ENCODE measurements at places on chromosomes 4 and X.

DNA sequence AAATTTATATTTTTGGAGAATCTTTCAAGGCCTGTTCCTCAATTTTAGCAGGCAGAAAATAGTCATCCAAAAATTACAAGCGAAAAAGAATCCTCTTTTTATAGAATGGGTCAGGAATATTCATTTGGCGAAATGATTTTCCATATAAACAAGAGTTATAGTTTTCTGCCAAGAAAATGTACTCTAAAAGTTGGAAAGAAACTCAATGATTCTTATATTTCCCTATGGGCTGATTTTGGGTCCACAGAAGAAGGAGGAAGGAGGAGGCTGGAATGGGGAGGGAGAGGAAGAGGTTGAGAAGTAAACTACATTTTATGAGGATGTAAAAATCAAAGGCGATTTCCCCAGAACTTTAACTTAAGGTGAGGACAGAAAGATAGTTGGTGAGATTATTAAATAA is 159.3 kb downstream of the DCAF12L1 start:
- no peak for DNase-seq

- no peak for DNase-seq
Measured at GRCh38 chr4:75654905-75655304, 18.3 kb downstream of the G3BP2 start.

DNA sequence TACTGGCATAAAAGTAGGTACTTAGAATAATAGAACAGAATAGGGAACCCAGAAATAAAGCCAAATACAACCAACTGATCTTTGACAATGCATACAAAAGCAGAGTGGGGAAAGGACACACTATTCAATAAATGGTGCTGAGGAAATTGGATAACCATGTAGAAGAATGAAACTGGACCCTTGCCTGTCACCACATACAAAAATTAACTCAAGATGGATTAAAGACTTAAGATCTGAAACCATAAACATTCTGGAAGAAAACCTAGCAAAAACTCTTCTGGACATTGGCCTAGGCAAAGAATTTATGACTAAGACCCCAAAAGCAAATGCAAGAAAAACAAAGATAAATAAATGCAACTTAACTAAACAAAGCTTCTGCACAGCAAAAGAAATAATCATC is 45.6 kb downstream of the ARFIP1 start:
- DNase-seq = no peak

- no peak for DNase-seq
Measured at GRCh38 chrX:69097451-69098236, 67.6 kb downstream of the PJA1 start.

- DNase-seq = no peak
Measured at GRCh38 chrX:78029663-78030062, 60.2 kb upstream of the PGAM4 start.

GRCh38 chrX:154534526-154535322 is 11.9 kb downstream of the G6PD start:
- no peak for DNase-seq

- DNase-seq = peak; percentile 84
Measured at GRCh38 chr4:158461336-158461735, 60.3 kb upstream of the RXFP1 start.

DNA sequence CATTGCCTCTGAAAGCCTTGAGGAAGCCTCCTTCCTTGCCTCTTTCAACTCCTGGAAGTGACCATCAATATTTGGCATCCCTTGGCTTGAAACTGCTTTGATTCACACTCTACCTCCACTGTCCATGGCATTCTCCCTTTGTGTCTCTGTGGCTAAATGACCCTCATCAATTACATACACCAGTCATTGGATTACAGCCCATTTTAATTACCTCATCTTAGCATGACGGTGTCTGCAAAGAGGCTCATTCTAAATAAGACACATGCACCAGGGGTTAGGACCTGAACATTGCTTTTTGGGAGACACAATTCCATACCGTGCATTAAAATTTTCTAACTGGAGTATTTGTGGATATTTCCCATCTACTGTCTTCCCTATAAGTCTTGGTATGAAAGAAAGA is 60.7 kb upstream of the FAM9A start:
- no peak for DNase-seq

DNA sequence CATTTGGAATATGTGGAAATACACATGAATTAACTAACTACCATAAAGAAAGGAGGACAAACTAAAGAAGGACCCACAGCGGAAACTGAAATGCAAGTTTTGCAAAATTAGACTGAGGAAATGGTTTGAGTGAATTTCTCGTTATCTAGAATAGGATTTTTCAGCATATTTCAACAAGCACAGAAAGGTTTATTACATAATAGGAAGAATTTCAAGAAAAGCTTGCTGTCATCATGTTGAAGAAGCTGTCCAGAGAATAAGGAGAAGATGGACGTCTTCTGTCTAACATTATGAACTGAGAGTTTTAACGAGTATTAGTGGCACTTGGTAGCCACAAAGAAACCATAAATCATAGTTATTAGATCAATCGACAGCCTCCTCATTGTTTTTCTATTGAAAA is 45.0 kb downstream of the TEC start:
- no peak for DNase-seq

- DNase-seq = no peak
Measured at GRCh38 chr4:101279377-101279871, 67.9 kb downstream of the PPP3CA start.

DNA sequence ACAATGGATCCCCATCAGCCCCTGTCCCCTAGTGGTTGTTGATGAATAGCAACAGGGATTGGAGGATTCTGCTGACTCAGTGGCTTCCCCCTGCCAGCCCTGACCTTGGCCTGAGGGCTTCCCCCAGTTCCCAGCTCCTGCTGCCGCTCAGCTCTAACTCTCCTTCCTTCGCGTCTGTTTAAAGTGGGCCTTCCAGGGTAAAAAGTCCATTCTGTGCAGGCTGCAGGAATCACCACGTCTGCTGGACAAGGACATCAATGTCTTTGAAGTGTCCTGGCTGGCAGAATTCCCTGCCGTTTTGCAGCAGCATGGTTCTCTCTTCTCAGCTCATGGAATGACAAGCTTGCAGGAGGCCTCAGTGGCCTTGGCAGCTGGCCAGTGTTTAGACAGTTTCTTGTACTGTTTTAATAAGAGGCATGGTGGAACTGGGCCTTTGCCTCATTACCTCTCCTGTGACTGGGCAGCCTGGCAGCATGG is 152.5 kb upstream of the STX18 start:
- no peak for DNase-seq

DNA sequence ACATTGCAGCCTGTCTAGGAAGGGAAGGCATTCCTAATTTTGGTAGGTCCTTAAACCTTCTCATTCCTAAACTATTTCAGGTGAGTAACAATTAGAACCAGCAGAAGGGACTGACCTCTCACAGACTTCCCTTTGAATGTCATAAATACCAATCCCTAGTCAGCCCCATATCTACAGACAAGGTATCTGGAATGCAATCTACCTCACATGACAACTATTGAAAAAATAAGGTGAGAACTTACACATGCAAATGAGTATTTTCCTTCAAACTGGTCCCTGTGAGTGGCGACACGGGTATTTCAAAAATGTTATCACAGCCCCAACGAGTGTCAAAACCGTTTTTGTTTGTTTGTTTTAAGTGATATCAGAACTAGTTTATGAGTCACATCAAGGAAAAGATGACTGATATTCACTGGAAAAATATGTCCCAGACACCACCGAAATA is 102.4 kb upstream of the VCX2 start:
- DNase-seq = no peak

DNA sequence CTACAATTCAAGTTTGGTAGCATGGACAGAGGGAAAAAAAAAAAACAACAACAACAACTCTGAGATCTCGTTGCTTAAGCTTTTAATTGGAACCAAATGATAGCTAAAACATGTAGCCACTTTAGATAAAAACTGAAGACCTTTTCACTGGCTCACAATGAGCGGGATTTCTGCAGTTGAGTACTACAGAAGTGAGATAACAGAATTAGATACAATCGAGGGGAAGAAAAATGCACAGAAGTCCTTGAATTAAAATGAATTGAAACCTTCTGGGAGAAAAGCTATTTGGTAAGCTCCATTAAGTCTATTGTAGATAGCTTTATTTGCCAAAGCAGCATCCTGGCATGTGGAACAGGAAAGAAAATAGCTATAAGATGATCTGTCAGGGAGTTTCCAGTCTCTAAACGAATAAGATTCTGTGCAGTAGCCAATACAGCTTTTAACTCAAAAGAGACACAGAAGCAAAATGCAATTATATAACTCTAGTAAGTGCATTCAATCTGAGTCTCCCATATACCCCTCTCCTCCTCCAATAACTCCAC is 248.5 kb downstream of the ENOX2 start:
- DNase-seq = no peak

GRCh38 chrX:123851079-123851478 is 8.8 kb upstream of the XIAP start:
- DNase-seq = no peak

GRCh38 chr4:7766086-7766485 is 173.6 kb downstream of the AFAP1 start:
- no peak for DNase-seq

DNA sequence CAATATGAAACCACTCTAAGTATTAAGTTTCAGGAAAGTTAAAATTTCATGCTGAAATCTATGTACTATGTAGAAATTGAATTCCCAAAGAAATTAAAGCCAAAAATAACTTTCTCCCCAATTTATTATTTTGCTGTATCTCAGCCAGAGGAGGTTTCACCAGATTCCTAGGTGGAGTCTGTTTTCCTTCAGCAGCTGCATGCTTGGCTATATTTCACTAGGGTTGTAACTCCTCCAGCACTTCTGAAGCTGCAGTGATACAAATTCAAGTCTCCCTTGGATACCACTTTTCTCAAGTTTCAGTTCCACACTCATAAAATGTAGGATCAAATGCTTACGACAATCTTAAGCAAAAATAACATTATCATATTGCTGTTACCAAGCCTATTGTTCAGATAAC is 41.2 kb upstream of the ZC4H2 start:
- DNase-seq = no peak

GRCh38 chr4:15398732-15399131 is 29.1 kb upstream of the C1QTNF7 start:
- DNase-seq = no peak

DNA sequence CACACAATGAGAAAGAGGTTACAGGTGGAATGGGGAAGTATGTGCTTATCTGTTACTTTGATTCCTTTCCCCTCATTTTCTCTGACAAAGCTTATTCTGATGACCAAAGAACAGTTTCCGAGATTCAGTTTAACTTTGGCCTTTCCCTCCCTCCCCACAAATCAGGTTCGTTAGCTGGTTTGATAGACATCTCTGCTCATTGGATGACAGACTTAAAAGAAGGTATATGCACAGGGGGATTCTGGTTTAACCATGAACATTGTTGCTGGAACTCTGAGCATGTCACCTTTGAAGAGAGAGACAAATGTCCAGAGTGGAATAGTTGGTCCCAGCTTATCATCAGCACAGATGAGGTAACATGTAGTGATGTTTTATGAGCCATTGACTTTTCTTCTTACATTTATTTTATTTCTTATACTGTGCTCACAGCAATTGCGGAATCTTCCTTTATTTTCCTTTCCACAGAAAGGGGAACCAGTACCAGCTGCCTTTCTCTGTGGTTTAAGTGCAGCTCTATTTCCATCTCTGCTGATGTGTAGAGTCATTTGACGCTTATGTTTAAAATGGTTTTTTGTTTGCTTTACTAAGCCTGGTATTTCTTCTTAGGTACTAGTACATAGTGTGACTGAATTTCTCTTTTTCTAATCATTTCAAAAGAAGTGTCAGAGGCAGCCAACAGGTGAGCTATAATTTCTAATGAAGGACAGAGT is 125.0 kb downstream of the AKAP4 start:
- no peak for DNase-seq
